ENCODE measurements at places on chromosomes 2 and 18. TPM values are rescaled to one million over a fixed set of nuclear protein-coding genes. Genes with fewer than 3 reads are reported as not detected.

WIPF1 gene
- 377 TPM for total RNA-seq

DNA sequence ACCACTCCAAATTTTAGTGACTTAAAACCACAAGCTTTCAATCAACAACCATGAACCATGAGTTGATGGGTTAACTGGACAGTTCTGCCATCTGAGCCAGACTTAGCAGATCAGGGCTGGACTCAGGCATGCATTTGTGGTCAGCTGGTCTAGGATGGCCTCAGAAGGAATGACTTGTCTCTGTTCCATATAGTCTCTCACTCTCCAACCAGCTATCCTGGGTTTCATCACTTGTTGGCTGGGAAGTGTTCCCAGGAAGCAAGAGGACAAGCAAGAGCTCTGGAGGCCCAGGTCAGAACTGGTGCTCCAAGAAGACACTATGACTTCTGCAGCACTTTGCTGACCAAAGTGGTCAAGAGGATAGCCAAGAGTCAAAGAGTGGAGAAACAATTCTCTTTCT lies 17.5 kb upstream of the MAP3K20 start:
- no peak for DNase-seq

HNMT gene
- 0.12 TPM for total RNA-seq

DNA sequence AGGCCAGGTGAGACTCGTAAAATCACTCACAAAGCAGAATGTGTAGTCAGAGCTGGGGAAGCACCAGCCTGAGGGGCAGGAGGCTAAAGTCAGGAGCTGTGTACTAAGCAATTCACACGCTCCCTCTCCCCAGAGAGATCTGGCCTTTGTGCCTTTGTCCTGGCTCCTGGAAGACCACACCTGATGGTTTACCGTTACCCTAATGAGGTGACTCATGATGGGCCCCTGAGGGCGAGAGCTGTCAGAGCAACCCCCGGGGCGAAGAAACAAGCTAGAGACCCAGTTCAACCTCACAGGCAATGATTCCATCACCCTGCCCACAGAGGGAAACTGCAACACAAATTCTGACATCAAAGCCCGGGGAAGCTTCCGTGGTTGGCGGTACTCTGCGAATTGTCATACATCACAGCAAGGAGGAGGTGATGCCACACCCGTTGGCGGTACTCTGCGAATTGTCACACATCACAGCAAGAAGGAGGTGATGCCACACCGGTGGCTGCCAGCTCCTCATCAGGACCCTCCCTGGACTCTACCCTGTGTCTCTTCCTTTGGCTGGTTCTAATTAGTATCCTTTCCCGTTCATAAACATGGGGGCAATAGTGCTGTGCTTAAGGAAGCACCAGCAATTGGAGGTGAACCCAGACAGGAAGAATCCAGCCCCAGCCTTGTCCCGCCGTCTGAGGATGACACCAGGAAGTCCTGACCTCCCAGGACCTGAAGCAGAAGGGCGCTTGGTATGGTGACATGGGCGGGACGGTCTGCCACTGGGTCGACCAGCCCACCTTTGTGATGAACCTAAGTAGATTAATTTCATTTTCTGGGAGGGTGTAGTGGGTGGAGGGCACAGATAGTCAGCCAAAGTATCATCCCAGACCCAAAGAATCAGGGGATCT lies 30.5 kb downstream of the B3GNT7 start:
- DNase-seq = no peak

GRCh38 chr2:209348433-209348832 lies 75.4 kb upstream of the MAP2 start:
- no peak for DNase-seq

PRKAG3 gene
- total RNA-seq = not detected

TUBA3E gene
- total RNA-seq = not detected

DNA sequence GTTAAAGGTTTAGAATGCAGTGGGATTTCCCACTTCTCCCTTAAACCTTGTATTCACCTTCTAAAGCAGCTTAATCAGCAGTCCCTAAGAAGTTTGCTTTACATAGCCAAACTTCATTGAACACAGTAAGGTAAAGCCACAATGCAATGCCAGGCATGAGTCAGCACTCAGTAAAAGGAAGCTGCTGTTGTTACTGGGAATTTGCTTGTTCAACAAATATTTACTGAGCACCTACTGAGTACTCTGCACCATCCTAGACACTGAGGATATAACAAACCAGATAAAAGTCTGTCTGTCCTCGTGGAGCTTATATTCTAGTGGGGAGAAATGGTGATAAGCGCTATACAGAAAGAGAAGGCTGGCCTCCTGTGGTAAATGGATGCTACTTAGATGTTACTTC lies 162.7 kb downstream of the PKP4 start:
- DNase-seq = no peak

CNGA3 gene
- not detected for total RNA-seq

DNA sequence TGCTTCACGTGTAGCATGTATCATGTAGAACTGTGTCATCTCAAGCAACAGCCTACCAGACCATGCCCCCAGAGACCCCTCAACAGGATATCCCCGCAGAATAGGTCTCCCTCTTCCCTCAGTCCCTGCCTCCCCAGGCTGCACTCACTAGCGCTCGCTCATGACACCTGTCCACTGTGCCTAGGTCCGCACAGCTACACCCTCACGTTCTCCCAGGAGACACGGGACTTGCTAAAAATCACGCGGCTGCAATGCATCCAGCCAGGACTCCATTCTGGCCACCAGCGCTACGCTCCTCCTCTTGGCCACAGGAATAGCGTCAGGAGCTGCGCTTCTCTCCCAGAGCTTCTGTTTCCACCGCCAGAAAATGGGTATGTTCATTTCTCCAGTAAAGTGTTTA lies 2.5 kb downstream of the PXDN start:
- no peak for DNase-seq

GRCh38 chr2:203685789-203686420 lies 20.5 kb upstream of the CD28 start:
- DNase-seq = no peak
